Bone marrow (tissue), 2 donors: ENCODE measurements at places on chromosomes 16 and 17.

GRCh38 chr16:75099738-75100602, 16.6 kb downstream of the LDHD start:
- DNase-seq: peak; percentile 84

DNA sequence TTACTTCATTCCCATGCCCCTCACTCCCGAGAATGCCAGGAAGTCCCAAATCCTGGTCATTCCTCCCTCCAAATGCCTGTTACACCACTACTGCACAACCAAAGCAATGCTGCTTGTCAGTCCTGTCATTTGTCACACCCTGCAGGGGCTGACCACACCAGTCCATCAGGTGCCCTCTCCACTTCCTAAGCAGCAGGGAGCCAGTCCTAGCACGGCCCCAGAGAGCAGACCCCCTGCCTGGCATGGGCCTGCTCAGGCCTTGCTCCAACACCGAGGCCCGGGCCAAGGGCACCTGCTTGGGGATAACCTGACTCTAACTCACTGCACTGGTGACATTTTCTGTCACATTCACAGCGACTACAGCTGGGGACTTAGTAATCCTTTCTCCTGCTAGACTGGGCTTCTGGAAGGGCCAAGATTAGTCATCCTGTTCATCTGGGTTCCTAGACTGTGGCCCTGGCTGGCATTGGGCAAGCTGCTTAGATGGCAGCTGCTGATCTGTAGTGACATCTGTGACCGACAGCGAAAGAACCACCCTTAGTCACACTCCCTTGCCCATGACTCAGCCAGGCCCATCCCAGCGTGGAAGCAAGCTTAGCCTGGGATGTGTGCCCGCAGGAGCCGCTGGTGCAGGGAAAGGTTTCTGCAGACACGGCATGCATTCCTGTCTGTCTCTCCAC, 5.4 kb downstream of the ALYREF start:
- no peak for DNase-seq

DNA sequence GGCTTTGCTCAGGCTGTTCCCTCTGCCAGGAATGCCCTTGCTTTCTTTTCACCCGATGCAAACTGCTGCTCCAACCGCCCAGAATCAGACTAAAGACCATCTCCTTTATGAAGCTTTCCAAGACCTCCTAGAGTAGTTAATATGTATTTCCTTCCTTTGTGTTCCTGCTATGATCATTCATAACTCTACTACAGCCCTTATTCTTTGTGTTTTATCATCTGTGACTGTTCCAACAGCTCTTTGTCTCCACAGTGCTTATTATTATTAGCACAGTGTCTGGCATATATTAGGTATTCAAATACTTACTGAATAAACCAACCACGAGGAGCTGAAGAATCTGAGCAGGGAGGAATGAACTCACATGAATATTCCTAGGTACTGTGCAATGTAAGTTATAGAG, 7.6 kb downstream of the PSME3IP1 start:
- no peak for DNase-seq

- DNase-seq: no peak
Measured at GRCh38 chr17:76458580-76459490, 5.9 kb upstream of the UBE2O start.

DNA sequence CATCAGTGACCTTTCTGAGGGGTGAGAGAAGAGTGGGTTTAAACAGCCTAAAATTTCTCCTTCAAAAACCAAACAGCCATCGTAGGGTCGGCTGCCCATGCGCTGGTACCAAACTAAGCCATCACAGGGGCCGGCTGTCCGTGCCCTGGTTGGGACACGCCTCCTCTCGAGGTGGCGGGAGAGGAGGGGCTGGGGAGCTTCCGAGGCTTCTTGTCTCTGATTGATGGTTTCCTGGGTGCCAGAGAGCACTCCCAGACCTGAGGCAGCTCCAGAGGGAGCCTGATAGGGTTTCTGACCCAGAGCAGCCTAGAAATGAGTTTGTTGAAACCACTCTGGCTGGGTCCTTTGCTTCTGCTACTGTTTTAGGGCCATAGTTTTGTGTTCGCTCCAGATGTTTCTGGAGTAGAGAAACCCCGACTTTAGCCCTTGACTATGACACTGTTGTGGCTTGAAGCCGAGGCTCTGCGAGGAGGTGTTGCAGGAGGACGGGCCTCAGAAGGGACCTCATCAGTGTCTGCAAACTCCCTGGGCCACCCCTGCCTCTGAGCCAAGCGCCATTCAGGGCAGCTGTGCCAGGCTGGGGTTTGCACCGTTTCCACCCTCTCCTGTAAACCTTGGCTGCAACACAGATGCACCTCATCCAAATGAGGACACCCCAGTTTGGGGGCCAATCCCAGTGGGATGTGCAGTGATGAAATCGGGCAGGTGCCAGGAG, 6.2 kb downstream of the ZNF276 start:
- DNase-seq: no peak

DNA sequence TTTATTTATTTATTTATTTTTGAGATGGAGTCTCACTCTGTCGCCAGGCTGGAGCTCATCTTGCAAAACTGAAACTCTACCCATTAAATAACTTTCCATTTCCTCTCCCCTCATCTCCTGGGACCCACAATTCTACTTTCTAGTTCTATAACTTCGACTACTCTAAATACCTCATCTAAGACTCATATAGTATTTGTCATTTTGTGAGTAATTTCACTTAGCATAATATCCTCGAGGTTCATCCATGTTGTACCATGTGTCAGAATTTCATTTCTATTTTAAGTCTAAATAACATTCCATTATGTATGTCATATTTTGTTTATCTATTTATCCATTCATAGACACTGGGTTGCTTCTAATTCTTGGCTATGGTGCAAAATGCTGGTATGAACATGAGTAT, 5.1 kb upstream of the NT5M start:
- DNase-seq: no peak

- no peak for DNase-seq
Measured at GRCh38 chr17:76640550-76641380, 2.8 kb downstream of the ST6GALNAC1 start.

DNA sequence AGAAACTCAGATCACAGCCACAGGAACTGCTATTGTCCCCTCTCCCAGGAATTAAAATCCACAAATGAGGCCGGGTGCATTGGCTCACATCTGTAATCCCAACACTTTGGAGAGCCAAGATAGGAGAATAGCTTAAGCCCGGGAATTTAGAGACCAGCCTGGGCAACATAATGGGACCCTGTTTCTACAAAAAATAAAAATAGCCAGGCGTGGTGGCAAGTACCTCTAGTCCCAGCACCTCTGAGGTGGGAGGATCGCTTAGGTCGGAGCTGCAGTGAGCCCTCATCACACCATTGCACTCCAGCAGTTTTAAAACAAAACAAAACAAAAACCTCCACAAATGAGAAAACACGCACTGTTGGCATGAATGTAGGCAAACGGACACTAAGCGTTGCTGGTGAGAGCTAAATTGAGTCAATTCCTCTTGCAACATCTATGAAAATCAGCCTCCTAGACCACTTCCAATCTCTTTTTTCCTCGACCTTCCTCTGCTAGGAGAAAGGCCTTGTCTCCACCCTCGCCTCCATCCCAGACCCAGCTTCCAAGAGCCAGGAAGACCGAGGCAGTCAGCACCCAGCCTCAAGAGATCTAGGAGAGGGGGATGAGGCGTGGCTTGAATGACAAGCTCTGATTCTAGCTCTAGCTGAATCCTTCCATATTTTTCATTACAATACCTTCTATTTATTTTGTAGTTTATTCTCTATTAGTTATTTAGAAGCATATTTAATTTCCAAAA, 14.8 kb downstream of the TLE7 start:
- DNase-seq: no peak

DNA sequence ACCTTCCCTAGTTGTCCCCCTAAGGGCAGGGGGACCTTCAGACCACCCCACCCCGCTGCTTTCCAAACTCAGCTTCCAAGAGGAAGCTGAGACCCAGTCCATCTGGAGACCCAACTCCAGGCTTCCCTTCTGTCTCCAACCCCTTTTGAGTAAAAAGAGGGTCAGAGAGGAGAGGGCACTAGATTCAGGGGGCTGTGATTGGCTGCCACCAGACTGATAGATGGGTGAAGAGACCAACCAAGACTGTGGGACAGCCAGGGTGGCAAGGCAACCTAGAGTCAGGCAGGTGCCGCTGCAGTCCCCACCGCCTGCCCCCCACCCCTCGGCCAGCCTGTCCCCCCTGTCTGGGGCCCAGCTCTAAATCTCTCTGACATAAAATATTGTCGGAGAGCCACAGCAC, 92.5 kb downstream of the SDK2 start:
- DNase-seq: no peak

- no peak for DNase-seq
Measured at GRCh38 chr16:50304467-50305440, 38.4 kb downstream of the ADCY7 start.

DNA sequence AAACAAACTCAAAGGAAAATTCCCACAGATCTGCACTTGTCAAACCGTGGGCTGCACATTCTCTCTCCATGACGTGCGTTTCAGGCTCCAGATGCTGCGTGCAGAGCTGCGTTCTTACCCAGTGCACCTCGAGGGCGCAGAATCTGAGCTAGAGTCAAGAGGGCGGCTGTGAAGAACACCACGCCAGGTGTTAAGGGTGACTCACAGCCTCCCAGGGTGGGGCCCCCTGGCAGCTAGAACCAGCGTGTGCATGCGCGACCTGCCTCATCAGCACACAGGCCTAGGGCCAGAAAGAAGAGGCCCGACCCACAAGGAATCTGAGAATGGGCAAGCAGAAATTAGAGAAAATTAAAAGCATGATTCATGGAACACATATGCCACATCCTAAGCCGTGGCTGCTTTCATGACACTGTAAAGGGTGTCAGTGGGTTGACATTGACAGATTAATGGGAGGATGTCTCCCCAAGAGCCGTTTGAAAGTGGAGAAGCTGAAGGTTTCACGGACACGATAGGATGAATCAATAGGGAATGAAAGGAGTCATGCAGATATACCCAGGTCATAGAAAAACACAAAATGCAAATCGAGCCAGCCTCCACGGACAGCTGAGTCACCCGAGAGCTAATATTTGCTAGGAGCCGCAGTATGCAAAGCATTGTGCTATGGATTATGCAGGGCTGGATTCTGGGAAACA, 29.0 kb downstream of the MARCHF10 start:
- DNase-seq: no peak

DNA sequence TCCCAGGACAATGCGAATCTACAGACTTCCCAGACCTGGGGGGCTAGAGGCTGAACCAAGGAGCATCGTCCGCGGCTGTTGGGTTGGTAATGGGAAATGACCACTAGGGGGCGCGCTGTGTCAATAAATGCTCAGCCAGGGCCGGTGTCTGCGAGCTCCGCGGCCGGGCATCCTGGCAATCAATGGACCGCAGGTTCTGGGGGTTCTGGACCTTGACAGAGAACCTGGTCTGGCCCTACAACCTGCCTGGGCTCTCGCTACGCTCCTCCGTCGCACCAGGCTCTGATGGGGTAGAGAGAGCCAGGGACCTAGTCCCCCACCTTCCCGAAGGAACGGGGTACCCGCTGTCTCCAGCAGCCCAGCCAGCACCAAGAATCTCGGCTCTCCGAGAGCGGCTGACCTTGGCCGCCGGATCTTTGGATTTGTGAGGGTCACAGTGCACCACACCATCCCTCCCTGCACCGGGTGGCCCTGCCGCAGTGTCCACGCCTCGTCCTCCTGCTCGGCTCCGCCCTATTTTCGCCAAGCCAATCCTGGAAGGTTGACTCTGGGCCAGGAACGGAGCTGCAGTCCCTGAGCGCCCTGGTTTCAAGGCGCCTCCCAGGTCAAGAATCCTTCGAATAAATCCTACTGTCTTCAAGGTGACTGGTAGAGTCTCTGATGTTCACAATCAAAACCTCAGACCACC, 20.4 kb upstream of the BEAN1 start:
- DNase-seq: peak; percentile 75

DNA sequence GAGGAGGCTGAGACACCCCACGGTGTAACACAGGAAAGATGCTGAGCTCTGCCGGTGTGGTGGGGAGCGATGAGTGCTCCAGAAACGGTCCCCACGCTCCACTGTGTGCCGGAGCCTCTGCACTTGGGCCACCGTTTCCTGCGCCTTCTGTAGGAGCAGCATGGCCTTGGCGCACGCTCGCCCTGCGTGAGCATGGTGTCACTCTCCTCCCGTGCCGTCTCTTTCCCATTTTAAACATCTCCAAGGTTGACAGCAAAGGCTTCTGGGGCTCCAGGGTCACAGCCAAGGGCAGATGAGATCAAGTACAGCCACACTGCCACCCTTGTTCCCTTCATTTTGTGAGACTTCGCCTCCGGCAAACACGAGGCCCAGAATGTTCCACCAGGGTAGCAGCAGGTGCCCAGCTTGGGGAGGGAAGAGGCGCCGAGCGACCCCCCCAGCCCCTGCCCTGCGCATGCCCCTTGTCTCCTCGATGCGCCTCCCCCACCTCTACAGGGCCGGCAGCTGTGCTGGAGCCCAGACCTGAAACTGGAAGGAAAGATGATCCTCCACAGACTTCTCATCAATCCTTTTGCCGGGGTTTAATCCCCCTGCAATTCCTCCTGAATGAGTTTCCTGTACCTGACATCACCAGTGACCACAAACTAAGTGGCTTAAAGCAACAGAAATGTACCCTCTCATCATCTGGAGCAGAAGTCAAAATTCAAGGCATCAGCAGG, 19.9 kb upstream of the OSGIN1 start:
- DNase-seq: no peak

- DNase-seq: no peak
Measured at GRCh38 chr16:4323071-4323844, 7.4 kb downstream of the GLIS2 start.

DNA sequence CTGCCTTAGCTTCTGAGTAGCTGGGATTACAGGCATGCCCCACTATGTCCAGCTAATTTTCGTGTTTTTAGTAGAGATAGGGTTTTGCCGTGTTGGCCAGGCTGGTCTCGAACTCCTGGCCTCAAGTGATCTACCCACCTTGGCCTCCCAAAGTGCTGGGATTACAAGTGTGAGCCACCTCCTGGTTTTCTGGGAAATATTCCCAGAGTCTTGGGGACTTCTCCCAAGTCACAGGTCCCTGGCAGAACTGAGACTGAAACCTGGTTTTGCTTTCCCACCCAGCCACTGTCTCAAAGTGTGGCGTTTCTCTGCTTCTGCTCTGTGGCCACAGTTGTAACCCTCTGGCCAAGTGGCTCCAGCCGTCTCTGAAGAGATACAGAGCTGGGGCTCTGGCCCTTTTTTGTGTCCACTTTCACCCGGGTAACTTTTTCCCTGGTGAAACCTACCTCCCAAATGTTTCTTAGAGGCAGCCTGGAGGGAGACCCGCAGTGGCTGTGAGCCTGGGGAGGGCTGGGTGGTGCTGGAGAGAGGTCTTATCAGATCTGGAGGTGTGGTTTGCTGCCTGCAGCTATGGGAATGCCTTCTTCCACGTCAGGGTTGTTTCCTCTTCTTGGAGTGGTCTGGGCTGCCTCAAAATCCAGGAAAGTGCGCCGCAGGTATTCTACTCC, 5.1 kb downstream of the KSR1 start:
- no peak for DNase-seq

GRCh38 chr17:41705271-41705991, 6.7 kb upstream of the GAST start:
- DNase-seq: no peak

GRCh38 chr16:68086336-68086841, 1.2 kb downstream of the NFATC3 start:
- DNase-seq: no peak

- no peak for DNase-seq
Measured at GRCh38 chr17:36661047-36661666, 59.8 kb downstream of the MRM1 start.

- DNase-seq: no peak
Measured at GRCh38 chr16:86926181-86927094, 348.1 kb downstream of the FOXL1 start.

- DNase-seq: no peak
Measured at GRCh38 chr16:10787304-10787703, 31.3 kb downstream of the TVP23A start.
